GM23248 (cell line): ENCODE measurements at places on chromosomes 11 and 22. TPM values are rescaled to one million over a fixed set of nuclear protein-coding genes. Genes with fewer than 3 reads are reported as not detected.

- DNase-seq = no peak
Observed at GRCh38 chr11:111355956-111356659, 23.0 kb downstream of the POU2AF1 start.

DNA sequence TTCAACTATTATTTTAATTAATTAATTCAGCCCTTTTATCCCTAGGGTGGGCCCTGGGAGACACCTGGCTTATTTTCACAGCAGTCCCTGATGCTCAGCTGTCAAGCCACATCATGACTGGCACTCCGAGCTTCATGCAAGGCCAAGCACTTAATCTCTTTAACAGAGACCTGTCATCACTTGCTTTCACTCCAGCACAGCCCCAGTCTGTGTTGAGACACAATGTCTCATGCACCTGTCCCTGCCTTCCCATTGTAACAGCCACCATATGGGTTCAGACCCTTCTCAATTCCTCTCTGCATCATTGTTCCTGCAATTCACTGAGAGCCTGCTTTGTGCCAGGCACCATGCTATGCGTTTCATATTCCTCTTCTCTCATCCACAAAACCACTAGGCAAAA lies 222.2 kb upstream of the TENM4 start:
- DNase-seq = no peak

DNA sequence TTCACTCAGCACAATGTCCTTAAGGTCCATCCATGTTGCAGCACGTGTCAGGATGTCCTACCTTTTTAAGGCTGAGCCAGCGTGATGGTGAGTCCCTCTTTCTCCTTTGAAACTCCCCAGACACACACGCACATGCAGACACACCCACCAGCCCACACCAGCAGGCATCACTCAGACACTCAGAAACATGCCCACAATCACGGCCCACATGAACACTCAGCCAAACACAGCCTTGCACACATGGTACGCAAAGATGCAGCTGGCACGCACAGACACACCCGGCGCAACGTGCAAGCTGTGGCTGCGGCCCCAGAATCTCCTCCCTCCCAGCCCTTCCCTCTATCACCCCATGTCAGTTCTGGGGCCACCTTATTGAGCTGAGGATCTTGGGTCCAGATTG lies 8.0 kb downstream of the FADS3 start:
- DNase-seq = peak; percentile 10

DNA sequence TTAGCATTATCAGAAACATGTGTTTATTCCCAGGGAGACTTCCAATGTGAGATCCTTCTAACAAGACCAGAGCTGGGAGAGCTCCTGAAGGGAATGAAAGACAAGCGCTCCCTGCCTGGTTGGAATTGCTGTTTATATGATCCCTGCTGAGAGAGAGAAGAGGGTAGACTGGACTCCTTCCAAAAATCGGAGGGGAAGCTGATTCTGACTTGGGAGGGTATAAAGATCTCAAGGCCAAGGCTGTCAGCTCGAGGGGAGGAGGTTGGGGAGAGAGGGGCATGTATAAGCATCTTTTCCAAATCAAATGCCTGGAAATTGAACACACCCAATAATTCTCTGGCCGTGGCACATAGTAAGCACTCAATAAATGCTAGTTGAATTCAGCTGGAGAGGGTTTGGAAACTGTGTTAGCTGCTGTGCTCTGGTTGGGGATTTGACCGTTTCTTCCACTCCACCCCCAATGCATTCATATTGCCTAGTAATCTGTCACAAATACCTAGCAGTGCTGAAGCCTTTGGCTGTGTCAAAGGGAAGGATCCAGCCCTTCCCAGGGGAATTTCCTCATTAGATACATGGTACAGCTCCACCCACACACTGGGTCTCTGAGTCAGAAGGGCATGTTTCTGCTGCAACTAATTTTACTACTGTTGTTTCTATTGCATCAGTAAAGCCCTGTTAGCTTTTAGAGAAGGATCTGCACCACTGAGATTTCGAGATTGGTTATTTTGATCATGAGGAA lies 61.5 kb downstream of the CACNG2 start:
- peak; percentile 97 for DNase-seq

- DNase-seq = no peak
Observed at GRCh38 chr22:46275455-46276122, 7.8 kb downstream of the TTC38 start.

- peak; percentile 12 for DNase-seq
Observed at GRCh38 chr11:81673001-81673400, 1060.7 kb downstream of the FAM181B start.

- no peak for DNase-seq
Observed at GRCh38 chr11:97990162-97990920, 1030.4 kb upstream of the CNTN5 start.

NOX4 gene
- total RNA-seq = 0.54 and 2.0 TPM in 2 replicates

- DNase-seq = no peak
Observed at GRCh38 chr11:83480811-83481210, 194.6 kb upstream of the CCDC90B start.

- DNase-seq = no peak
Observed at GRCh38 chr11:19767627-19768151, 55.1 kb downstream of the NAV2 start.

DNA sequence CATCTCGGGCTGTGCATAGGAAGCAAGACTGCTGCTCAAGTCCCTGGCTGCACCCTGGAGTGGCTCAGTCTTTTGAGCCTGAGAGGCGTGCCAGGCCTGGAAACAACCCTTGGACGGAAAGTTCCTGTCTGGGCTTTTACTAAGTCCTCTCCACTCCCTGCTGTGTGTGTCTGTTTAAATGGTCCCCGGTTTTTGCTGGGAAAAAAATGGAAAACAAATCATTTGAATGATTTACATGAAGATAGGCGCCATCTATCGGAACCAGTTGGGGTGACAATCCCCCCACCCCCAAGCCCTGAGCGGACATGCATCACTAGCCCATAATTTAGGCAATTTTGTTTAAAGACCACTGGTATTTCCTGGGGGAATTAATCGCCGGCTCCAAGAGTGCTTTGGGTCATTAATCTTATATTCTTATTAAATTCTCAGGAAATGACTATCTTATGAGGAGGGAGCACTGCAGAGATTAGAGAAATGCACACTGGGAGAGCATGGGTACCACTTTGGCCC lies 2.7 kb upstream of the GAB2 start:
- peak; percentile 85 for DNase-seq

- no peak for DNase-seq
Observed at GRCh38 chr11:42170601-42171000, 711.1 kb upstream of the LRRC4C start.

- no peak for DNase-seq
Observed at GRCh38 chr22:28241656-28242290, 322.7 kb upstream of the PITPNB start.

GRCh38 chr11:12160680-12161079 lies 50.3 kb downstream of the MICAL2 start:
- no peak for DNase-seq

POU2AF3 gene
- total RNA-seq = not detected in 2 replicates

DNA sequence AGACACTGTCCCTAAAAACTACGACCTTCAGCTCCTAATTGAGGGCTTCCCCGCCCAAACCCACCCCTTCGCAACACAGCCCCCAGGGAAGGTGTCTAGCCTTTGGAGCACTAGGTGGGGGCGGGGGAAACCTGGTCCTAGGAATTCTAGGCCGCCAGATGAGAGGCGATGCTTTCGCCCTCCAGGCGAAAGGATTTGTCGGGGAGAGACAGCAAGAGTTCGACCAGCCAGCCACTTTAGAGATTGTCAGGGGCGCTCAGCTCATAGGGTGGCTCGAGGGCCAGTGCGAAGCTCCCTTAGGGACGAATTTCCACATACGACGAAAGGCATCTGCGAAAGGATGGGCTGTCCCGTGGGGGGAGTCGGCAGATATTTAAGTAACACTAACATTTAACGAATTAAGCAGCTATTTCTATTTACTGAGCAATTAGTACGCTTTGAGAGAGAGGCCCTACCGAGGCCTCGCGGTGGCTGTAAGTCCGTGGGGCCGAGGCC lies 5.3 kb downstream of the CD248 start:
- DNase-seq = no peak

SMTNL1 gene
- not detected in 2 replicates for total RNA-seq

DNA sequence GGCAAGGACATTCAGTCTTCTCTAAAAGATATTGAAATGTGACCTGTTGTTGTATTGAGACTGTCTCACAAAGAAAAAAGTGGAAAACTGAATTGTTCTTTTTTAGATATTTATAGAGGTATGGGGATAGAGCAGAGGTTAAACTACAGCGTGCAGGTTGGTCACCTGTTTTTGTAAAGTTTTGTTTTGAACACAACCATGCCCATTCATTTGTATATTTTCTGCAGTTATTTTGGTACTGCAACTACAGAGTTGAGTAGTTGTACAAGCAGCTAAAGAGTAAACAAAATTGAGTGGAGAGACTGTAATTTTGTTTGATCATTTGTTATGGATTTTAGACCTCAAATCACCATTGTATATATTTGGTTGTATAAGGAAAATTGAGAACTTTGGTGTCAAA lies 11.3 kb downstream of the EED start:
- DNase-seq = no peak

GRCh38 chr22:23070418-23071229 lies at the start of gene GNAZ:
GNAZ (plus strand) TSS chr22:23070519; CDS start chr22:23095696, 25,177 bp downstream.
- DNase-seq = peak; percentile 12

DNA sequence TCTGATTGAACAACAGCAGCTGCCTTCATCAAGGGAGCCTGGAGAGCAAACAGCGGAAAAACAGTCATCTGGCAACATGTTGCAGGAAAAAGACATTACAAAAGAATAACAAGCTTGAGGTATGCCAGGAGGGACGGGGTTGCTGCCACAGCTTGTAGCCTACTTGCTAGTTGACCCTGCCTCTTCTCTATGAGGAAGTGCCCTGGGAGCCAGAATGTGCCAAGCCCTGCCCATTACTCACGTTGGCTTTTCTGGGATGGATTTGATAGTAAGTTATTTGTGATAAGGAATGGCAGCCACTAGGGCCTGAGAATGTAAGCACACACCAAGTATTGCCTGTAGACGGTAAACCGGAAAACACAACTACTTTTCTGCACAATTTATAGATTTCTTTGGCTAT lies 113.5 kb upstream of the KIRREL3 start:
- DNase-seq = no peak

GRCh38 chr11:31237819-31238760 lies 131.4 kb downstream of the DCDC1 start:
- peak; percentile 54 for DNase-seq

DNA sequence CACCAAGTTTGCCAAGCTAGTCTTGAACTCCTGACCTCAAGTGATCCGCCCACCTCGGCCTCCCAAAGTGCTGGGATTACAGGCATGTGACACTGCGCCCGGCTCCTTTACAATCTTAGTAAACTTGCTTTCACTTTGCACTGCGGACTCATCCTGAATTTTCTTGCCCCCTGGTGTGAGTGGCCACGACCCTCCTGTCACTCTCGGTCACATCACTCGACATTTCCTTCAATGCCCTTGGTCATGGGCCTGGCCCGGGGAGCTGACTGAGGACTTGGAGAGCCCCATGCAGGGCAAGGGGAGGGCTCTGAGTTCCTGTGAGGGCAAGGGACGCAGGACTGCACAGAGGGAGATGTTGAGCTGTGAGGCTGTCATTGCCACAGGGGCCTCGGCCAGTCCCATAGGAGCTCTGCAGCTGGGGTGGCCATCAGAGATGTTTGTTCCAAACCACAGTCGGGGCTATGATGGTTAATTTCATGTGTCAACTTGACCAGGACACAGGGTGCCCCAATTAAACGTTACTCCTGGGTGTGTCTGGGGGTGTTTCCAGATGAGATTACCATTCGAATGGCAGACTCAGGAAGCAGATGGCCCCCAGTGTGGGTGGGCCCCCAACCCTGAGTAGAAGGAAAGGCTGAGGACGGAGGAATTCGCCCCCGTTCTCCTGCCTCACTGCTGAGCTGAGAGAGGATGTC lies 21.2 kb downstream of the A4GALT start:
- peak; percentile 51 for DNase-seq

CYP2D6 gene
- 0.13 TPM in 1 of 2 replicates, not detected in the other for total RNA-seq

- DNase-seq = no peak
Observed at GRCh38 chr11:120499088-120499487, 12.5 kb upstream of the GRIK4 start.

DNA sequence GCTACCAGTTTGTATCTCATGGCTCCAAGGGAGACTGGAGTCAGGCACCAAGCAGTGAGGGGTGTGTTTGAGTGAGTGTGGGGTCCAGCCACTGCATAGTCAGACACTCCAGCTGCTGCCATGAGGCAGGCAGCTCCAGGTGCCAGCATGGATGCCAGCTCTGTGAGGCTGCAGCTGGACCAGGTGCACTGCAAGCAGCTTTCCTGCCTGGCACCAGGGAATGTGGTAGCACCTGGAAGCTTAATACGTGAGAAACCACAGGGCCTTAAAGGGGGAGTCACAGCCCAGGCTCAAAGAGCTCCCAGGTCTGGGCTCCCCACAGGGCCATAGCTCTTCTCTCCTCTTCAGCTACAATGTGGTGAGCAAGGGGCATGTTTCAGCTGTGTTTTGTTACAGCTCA lies 817.8 kb upstream of the LUZP2 start:
- DNase-seq = no peak

IFITM5 gene
- not detected in 2 replicates for total RNA-seq

GRCh38 chr11:93984196-93984567 lies 37.0 kb upstream of the HEPHL1 start:
- DNase-seq = peak; percentile 49

- peak; percentile 14 for DNase-seq
Observed at GRCh38 chr11:104338186-104338585, 174.2 kb upstream of the PDGFD start.
